ENCODE measurements at places on chromosomes 5 and 9.

DNA sequence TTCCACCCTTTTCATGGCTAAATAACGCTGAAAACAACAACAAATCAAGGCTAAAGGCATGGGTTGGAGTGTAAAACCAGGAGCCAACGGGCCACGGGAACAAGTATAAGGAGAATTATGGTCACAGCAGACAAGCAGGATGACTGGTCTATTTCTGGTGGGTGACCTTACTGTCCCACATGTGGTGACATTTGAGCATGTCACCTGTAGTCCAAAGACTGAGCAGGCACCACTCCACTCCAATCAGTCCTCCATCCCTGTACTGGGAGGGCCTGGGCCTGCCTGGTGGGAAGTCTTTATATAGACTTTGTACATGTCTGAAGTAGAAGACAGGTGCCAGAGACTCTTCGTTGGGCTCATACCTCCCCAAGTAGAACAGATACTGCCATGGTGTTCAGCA, 36.8 kb downstream of the C9orf153 start:
- DNase-seq = no peak

DNA sequence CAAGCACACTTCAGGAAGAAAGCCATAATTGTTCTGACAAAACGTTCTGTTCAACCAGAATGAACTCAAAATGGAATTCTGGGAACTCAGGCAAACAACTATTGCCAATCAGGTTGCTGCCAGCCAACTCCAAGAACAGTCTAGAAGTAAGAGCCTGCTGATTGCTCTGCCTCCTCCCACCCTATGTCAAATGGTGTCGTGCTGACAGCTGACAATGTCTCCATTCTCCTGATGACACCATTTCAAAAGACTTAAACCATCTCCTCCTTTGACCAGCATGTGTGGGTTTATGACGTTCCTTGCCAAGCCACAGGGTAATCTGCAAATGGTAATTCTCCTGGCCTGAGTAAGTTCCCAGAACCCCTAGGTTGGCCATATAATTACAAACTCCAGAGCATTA, 21.9 kb upstream of the PLIN2 start:
- DNase-seq = no peak

DNA sequence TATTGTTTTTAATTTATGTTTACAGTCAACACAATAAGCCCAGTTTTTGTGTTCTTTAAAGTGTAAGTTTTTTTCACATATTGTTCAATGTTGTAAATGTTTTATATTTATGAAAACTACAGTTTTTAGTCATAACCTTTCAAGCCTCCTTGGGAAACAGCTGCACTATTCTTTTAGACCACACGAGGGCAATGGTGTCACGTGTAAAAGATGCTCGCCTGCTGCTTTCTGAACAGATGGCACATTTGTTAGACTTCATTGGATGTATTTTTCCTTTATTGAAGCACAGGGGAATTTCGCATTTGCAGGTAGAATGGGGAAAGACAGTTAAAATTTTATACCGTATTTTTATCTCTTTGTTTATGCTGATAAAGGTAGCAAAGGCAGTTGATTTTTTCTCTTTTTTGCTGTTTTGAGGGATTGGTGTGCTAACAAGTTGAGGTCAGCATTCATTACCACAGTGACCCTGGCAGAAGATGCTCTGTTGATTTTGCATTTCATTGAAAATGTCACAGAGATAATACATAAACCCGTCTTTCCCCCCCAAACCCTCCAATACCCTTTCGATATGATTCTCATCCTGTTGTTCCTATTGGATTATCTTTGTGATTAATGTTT, 59.0 kb downstream of the MAT2B start:
- peak; percentile 59 for DNase-seq

DNA sequence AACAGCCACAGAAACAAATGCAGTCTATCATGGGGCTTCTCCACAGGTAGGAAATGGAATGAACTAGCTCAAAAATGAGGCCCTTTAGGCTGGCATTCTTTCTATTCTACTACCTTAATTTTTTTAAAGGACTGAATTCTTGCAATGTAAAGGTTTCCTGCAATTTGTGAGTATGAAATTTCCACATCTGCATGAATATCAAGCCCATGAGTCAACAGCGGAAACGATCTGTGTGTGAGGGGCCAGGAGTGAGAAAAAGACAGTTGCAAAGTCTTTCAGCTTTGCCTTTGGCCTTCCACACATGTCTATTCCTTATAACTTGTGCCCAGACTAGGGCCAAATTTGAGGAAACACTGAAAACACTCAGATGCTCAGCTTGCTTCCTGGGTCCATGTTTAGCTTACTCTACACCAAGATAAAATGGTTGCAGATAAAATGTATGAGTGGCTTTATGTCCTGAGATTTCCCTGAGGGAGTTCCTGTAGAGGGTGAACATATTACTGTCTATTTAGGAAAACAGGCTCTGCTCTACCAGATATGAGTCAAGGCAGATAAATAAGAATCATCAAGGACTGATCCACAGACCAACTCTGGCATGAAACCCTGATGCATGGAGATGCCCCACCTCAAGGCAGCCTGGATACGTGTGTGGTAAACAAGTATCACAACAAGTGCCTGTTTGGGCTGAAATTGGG, 46.5 kb downstream of the RETREG1 start:
- no peak for DNase-seq

DNA sequence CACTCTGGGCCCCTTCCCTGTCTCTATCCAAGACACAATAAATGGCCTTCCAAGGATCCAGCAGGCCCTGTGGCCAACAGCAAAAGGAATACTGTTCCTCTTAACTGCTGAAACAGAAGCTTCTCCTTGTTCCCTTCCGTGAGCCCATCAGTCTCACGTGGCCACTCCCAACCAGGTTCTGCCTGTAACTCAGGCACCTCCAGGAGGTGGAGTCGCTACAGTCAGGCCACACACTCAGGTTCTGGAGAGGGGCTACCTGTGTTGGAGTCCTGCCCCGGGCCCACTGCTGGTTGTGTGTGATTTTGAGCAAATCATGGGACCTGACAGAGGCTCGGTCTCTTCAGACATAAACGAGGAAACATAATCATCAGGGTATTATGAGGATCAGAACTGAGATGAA, 10.3 kb downstream of the FAT2 start:
- no peak for DNase-seq

DNA sequence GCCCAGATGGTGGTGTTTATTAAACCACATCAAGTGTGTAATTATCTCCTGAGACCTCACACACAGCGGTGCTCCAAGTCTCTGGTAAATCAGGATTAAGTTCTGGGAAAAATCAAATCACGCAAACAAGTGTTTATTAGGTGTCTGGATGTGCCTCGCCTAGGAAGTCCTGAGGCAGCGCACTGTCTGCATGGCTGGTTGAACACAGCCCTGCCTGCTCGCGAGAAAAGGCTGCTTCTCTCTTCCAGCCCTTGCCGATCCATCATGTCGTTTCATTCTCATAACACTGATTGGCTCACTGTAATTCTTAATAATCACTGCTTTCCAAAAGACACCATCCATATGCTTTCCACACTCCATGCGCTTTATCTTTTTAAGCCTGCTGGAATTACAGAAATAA, 229.6 kb upstream of the DAP start:
- no peak for DNase-seq

DNA sequence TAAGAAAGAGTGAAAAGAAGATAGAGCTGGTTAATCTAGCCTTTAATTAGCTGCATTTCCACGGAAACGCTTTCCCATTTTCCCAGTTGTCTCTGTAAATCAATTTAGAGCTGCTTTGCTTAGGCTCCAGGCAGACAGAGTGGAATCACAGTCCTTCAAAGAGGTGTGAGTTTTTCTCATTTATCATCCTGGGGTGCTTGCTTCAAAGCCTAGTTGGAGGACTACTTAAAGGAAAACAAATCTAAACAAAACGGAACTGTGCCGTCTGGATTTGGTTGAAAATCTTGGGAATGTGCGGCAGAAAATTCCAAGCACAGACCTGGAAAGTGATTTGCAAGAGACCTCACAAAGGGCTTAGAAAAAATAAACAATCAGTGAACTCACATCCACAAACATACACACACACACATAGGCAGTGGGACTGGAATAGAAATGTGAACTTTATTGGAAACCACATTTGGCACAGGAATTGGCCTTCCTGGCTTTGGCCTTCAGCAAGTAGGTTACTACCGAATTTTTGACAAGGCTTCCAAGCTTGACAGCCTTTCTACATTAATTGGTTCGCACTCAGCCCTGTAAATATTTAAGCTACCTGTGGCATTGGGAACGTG, 235.2 kb upstream of the SLC24A2 start:
- DNase-seq = no peak

GRCh38 chr5:147853372-147853987, 22.0 kb upstream of the SPINK1 start:
- DNase-seq = no peak

DNA sequence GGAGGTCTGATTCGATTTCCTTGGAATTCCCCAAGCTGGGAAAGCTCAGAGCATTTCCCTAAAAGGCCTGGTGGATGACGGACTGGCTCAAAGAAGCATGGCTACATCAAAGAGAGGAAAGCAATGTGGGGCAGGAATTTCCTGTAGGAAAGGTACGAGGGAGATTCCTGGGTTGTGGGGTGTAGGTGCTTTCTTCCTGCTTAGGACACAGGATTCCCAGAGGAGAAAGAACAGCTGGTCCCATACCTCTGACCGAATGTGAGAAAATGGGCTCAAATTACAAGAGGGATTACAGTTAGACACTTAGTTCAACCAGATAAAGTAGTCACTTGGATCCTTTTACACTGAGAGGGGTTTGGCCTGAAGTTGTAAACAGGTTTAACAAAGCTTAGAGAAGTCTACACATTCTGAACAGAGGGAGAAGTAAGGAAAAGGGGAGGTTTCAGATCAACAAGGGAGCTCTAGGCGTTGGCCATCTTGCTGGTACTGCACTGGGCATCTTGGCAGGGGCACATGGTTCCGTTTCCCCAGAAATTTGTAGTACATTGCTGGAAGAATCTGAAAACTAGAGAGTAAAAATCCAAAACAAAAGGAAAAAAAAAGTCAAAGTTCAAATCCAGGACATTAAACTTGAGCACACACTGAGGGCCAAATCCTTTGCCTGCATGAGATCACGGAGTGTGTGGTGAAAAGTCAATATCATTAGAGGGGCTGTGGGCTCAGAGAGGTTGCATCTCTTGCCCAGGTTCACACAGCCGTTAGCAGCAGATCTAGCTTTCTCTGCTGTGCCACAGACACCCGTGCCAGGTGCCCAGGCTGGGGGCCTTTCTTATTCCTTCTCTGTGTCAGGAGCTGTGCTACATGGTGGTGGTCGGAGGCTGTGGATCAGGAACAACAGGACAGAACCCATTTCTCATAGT, 171.3 kb downstream of the RGS3 start:
- DNase-seq = no peak

DNA sequence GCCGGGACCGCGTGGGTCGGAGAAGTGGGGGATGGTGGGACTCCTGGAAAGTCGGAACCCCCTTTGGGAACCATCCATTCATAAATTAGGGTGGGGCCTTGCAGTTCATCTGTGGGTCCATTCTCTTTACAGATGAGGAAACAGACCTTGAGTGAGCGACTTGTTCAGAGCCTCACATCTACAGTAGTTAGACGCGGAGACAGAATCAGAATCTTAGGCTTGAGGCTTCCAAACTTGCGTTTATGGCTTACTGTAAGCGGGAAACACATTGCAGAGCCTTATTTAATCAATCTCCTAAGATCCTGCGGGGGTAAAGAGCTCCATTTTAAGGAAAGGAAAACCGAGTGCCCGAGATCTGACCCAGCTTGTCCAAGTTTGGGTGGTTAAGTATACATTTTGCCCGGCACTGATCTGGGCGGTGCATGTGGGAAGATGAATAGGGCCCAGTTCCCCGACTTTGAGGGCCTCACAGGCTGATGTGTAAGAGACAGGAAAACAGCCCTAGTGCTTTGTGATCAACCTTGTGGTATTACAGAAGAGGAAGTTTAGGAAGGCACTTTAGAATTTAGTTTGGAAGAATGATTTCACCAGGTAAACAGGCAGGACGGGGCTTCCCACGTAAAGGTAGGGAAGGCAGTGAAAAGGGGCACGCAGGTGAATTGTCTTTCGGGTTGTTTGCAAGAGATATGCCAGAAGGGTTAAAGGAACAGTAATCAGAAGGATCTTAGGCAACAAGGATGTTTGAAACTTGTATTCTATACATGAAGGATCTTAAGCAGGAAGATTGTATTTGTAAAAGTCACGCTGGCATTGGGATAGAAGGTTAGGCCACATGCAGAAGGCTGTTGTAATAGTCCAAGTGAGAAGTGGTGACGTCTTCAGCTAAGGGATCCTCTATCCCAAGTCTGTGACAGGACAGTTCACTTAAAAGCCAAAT, 744 bp downstream of the TARS1 start:
- peak; percentile 50 for DNase-seq
